ENCODE measurements at places on chromosomes 3 and 15.

GRCh38 chr3:197749315-197749600 is 425 bp upstream of the FYTTD1 start:
- no peak for DNase-seq

DNA sequence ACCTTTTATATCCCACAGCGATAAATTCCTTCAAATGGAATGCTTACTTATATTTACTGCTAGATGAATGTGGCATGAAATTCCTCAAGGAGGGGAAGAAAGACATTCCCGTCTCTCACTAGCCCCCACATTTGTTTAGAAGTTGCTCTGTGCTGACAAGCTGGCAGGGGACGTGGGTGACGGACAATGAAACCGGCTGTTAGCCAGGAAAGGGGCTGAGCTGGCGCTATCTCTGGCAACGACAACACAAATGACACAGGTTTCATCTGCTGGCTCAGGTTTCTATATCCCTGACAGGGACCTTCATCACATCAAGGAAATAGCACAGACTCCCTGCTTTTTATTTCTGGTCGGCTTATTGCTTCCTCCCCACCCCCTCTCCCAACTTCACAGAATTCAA is 15.8 kb downstream of the RUVBL1 start:
- no peak for DNase-seq

DNA sequence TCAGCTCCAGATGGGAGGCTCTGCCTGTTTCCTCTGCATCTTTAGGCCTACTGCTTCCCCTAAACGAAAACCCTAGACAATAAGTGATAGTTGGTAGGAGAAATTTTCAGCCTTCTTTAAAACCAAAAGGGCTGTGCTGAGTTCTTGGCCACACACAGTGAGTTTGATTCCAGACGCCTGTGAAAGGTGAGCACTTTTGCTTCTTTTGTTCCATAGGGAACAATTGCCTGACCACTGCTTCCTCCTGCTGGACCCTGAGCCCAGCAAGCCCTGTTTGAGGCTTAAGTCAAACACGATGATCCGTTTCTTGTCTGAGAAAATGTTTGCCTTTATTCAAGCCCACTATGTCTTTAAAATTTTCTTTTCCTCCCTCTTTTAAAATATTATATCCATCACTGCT is 493.9 kb downstream of the ZIC1 start:
- DNase-seq, result no peak

DNA sequence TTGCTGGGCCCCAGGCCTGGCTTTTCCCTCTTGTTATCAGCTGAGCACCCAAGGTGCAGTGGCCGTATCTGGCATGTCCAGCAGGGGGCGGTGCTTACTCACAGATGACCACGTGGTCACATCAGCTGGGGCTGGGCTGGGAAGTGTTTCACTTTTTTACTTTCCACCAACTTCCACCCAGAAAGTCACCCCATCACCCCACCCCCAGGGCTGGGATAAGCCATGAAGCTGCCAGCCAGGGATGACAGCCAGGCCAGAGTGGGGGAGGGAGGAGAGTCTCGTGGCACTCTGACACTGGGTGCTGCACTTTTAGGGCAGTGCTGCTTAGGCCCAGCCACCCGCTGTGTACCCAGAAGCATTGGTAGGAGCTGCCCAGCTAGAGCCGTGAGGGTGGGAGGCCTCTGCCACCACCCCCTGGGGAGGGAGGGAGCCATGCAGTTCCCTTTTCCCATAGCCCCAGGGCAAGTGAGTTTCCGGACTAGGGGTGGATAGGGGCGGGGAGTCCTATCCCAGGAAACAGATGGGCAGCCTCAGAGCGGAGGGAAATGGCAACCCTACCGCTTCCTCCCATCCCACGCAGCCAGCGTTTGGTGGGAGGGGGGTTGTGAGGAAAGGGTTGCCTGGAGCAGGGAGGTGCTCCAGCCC is 6.1 kb downstream of the PPCDC start:
- peak; percentile 93 for DNase-seq

GRCh38 chr3:185058796-185059195 is 94.1 kb downstream of the C3orf70 start:
- no peak for DNase-seq

DNA sequence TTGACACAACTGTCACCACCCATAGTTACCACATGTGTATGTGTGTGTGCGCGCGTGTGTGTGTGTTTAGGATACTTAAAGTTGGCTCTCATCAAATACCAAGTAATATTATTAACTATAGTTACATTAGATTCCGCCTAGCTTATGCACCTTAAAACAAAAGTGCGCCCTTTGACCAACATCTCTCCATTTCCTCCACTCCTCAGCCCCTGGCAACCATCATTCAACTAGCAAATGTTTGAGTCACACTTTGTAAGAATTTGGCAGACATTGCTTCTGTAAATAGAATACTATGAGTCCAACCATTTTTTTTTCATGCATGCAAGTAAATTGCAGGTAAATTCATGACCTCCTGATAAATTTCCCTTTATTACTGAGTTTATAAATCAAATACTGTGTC is 169.3 kb downstream of the GBE1 start:
- no peak for DNase-seq

DNA sequence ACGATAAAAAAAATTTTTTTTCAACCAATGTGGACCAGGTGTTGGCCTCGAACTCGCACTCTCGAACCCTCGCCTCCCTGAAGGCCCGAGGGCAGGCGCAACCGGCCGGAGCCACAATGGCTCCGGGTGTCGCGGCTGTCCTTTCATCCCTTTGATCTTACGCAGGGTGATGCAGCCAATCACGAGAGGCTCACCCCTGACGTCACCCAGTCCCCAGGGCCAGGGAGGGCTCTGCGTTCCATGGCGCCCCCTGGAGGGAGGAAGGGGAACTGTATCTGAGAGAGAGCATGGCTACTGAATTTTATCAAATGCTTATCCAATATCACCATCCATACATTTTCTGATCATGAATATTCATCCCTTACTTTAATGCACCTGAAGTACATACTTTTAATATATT is 15.4 kb upstream of the GMNC start:
- no peak for DNase-seq

GRCh38 chr3:134666466-134666865 is 15.6 kb upstream of the KY start:
- DNase-seq, result no peak

GRCh38 chr3:13519006-13519791 is 29.7 kb upstream of the FBLN2 start:
- DNase-seq, result no peak

GRCh38 chr3:158532099-158532734 is 38.8 kb upstream of the MLF1 start:
- peak; percentile 5 for DNase-seq

GRCh38 chr3:151213881-151214280 is 10.9 kb upstream of the GPR171 start:
- DNase-seq, result no peak

DNA sequence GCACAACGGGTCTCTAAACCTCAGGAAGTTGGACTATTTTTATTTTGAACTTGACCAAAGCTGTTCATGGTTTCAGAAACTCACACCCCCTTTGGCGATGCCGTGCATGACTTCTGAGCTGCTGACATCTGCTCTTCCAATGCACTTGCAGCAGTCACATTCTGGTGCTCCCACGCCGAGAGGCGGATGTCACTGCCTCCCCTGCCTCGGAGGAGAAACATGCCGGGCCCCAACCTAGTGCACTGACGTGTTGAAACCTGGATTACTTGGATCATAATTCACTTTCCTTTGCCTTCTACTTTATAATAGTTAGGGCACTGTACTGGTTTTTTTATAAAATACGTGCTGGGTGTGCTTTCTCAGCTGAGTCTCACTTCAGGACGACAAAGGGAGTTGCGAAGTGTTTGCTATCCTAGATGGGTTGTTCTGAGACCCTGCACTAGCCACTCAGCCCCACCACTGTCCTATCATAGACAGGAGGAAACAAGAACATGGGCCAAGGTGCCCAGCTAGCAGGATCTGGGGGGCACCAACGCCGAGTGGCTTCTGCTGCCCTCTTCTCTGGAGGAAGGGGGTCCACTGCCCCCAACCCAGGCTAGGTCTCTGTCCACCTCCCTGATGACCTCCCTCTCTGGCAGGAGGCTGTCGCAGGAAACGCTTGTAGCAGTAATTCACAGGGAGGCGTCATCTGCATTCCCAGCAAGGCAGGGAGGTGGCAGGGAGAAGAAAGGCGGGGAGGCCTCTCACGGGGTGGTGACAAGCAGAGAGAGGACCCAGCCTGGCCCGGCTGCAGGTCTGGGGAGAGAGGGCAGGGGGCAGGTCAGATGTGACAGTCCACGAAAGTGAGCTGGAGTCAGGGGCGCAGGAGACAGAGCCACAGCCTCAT is 158.8 kb upstream of the IQSEC1 start:
- no peak for DNase-seq

- DNase-seq, result no peak
These were observed 64.5 kb downstream of the KLHL25 start for GRCh38 chr15:85730001-85730820.

DNA sequence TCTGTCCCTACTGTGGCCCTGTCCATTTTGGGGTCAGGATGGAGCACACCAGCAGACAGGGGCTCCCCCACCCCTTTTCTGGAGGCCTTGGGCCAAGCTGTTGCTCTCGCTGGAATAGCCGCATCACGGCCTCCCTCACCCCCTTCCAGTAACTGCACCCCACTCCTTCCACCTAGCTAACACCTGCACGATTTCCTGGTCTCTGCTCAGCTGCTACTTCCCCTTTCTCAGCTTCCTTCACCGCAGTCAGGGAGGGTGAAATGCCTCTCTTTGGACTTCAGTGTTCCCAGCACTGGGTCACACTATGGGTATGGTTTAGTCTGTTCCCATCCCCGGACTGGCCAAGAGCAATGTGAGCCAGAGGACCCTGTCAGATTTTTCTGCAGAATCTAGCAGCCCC is 400.2 kb downstream of the MCTP2 start:
- no peak for DNase-seq

DNA sequence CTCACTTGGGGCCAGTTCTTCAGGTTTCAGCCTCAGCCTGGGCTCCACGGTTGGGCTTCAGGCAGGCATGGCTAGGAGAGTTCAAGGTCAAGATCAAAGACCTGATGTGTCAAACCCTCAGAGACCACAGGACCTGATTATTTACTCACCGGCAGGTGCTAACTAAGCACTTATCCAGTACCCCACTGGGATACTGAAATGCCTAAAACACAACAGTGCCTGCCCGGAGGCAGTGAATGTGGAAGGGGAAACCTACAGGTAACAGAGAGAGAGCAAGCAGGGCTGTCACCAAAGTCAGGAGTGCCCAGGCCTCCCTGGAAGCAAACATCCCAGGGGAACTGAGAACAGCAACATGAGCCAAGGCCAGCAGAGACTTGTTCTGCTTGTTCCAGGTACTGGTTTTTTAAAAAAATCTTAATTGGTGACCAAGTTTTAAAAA is 6.7 kb downstream of the IDH2 start:
- no peak for DNase-seq

- DNase-seq, result no peak
These were observed 3.5 kb upstream of the MNS1 start for GRCh38 chr15:56468401-56468800.

GRCh38 chr15:61106044-61106834 is 122.9 kb downstream of the RORA start:
- no peak for DNase-seq

- no peak for DNase-seq
These were observed 127.5 kb downstream of the CHST2 start for GRCh38 chr3:143247073-143247472.

GRCh38 chr3:39136533-39137434 is 16.6 kb downstream of the CSRNP1 start:
- DNase-seq, result no peak

DNA sequence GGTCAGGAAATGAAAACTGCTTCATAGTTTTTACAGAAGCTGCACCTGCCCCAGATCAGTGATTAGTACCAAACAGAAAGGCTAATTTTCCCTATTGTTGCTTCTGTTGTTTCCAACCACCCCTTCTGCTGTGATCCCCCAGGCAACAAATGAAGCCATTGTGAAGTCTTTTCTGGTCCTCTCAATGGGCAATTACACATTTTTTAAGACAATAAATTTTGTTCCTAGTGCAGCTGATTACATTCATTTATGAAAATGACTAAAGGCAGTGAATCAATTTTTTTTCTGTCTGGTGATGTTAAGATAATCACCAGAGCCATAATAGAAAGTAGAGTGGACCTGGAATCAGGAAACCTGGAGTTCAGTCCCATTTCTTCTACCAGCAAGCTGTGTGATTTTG is 32.7 kb downstream of the GLDN start:
- no peak for DNase-seq

DNA sequence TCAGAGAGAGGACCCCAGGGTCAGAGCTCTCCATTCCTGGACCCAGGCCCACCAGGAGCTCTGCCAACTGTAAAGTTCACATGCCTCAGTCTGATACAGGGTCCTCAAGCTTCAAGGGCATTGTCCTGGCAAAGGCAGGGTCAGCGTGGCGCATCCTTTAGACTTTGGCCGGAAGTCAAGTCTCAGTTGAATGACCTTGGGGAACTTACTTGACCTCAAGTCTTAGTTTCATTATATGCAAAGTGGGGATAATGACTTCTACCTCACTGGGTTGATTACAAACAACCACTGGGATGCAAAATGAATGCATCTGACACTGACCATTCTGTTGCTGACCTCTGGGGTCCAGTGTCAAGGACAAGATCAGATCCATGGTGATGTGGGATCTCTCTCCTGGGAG is 70.6 kb upstream of the CTSH start:
- no peak for DNase-seq

All from HL-60 (cell line).